Esophagus squamous epithelium (tissue), 5 donors: ENCODE measurements at places on chromosomes 11 and 22.

DNA sequence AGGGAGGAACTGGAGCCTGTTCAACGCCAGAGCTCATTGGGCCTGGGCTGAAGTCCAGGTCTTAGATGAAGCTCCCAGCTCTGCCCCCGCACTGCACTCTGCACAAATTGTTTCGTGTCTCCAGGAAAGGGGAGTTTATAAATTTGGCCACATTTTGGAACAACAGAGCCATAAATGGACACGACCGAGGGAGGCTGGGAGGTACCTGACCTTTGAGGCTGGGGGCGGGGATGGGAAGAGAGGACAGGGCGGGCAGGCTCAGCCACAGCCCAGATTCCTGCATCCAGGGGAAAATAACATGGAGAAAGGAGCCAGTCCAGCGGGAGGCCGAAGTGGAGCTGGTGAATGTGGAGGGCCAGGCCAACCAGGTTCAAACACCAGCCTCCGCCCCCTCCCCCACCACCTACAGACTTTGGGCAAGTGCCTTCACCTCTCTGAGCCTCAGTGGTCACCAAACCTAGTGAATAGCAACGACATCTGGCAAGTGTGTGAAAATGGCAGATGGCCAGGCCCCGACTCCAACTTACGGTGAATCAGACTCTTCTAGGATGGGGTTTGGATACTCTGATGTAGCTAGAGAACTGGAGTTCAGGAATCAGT is 36.8 kb upstream of the SMTN start:
- no peak for DNase-seq

DNA sequence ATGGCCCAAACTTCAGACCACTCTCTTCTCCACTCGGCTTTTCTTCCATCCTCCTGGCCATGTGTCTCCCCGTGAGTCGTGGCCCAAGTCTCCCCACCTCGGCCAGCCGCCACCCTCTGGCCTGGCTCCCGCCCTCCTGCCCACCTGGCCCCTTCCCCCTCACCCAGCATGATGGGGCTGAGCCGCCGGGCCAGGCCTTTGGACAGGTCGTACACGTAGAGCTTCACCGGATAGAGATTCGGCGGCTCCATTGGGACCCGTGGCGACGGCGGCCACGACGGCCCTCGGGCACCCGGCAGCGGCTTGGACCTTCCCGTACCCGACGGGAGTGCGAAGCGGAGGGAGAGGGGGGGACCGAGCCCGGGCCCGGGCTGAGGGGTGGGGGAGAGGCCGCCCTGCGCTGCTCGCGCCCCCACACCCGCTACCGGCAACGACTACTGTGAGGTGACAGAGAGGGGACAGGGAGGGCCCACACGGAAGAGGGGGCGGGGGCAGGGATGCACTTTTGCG is at the start of gene DESI1:
DESI1 (minus strand) TSS at position 455 of the 510 bp plus-strand sequence; CDS start at position 251, 204 bp downstream.
- DNase-seq = no peak

DNA sequence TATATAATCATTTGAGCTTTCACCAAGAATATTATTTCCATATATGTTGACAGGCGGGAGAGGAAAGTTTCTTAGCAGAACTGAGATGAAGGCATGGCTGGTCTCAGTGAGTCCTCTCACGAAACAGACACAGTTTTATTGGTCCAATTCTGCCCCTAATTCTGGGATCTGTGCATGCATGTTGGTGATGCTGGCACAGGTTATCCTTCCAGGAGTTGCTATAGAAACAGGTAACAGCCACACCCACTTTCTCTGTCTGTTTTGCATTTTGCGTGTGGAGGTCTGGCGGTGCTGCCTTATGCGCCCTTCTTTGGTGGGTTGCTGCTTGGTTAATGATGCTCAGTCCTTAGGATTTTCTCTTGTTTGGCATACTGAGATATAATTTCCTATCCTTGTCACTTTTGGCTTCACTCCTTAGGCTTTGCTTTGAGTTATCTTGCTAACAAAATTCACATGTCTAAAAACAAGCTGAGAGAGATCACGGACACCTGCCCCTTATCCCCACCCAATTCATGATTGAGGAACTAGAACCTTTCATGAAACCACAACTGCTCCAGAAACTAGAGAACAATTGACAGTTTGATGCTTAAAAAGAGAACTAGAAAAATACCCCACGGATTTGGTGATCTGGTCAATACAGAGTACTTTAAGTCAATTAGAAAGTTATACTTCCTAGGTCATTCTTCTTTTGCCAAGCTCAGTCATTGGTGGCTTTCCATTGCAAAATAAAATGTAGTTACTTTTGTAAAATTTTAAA is 189.3 kb downstream of the FAT3 start:
- DNase-seq = no peak

DNA sequence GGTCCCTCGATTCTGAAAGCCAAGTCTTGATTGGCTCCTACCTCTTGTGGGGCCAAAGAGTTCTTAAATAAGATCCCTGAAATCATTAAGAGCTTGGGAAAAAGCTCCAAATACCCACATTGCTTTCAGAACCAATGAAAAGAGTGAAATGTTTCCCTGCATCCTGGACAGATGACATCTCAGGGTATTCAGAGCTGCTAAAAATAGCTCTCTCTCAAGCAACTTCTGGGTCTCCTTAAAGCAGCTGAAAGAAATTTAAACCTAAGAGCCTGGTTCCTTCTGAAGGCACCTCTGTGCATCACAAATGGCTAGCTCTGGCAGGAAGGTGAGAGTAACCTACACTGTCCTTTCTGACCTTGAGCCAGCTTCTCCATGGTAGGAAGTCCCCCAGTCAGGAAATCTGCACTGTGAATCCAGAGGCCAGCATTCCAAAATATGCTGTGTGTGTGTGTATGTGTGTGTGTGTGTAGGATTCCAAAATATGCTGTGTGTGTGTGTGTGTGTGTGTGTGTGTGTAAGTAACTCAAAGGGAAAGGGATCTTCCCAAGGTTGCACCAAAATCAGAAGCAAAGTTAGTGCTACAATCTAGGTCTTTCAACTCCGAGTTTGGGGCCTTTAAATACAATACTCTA is 50.1 kb downstream of the RELT start:
- no peak for DNase-seq
